Endothelial cell of umbilical vein (primary cell): ENCODE measurements at places on chromosomes 16 and 17.

DNA sequence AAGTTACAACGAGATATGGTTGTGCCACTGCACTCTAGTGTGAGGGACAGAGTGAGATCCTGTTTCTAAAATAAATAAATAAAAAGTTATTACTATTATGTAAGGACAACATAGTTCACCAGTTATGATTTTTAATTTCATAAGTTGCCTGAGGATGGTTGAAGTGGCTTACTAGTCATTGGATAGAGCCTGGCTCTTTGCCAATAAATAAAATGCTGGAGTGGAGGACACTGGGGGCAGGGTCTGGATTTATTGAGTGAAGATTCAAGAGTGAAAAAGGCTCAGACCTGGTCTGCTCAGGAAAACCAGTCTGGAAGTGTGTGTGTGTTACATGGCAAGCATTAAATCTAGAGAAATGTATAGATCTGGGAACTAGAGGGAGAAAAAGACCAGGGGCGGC, 2.1 kb downstream of the STARD3 start:
- no peak overlapping the region for H3K27ac ChIP-seq
- H3K27me3 ChIP-seq = no peaks in the 10 kb centered on the region
- H3K4me3 ChIP-seq = no peak overlapping the region
- no peak for DNase-seq
- peaks cover 22% of the 10 kb centered on the region for H3K4me1 ChIP-seq

DNA sequence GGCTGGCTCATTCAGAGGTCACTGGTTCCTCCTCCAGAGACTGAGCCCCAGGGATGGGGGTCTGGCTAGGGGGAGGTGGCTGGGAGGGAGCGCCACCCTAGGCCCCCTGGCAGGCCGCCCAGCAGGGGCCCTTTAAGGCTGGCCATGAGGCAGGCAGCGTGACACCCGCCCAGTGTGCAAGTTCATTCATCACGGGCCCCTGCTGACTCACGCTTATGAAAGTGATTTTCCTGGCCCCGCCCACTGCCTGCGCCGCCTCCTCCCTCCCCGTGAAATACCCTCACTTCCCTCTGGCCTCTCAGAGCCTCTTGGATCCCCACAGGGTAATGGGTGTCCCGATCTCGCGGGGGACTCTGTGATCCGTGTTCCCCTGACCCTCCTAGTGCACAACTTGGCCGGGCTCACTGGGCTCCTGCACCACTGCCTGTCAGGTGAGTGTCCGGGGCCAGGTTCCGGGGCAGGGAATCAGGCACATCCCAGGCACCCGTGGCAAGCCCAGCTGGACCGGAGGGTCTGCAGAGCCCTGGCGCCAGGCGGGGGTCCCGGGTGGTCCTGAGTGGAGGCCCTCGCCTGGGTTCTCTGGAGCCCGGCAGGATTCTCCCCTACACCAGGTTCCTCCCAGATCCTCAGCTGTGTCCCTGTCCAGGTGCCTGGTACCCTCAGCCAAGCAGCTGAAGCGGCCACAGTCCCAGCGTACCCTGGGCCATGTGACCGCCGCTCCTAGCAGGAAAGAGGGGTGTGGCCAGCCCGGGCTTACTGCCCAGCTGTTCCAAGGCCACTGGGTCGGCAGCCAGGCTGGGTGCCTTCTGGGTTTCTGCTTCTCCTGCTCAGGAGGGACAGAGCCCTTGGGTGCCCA, at the start of gene OSGIN1:
OSGIN1 (plus strand) TSS at position 301 of the 856 bp plus-strand sequence. CDS start 4,432 bp downstream, outside the sequence.
- H3K36me3 ChIP-seq = no peaks in the 10 kb centered on the region
- H3K4me3 ChIP-seq = peak within 1 kb of the TSS; percentile 55
- H3K27ac ChIP-seq = peak within 1 kb of the TSS; percentile 91
- peaks cover 22% of the 10 kb centered on the region for H3K4me1 ChIP-seq

GRCh38 chr16:60608971-60609370, 1427.3 kb downstream of the CDH8 start:
- no peak overlapping the region for H3K27ac ChIP-seq
- H3K36me3 ChIP-seq = no peaks in the 10 kb centered on the region
- no peak for DNase-seq

GRCh38 chr16:79265701-79266100, 334.8 kb downstream of the MAF start:
- H3K36me3 ChIP-seq = no peaks in the 10 kb centered on the region
- H3K4me1 ChIP-seq = no peaks in the 10 kb centered on the region
- H3K27ac ChIP-seq = no peak overlapping the region
- H3K27me3 ChIP-seq = no peaks in the 10 kb centered on the region

- no peak overlapping the region for H3K4me3 ChIP-seq
- H3K36me3 ChIP-seq = no peaks in the 10 kb centered on the region
Observed at GRCh38 chr17:29948448-29949215, 7.2 kb downstream of the EFCAB5 start.
